ENCODE measurements at places on chromosomes 13 and 19. TPM values are rescaled to one million over a fixed set of nuclear protein-coding genes. Genes with fewer than 3 reads are reported as not detected.
A peak's percentile ranks its signal among the peaks of the same experiment; 100 is the strongest.

HMGB1 gene
- total RNA-seq: 363 TPM

CGB3 gene
- not detected for total RNA-seq

DNA sequence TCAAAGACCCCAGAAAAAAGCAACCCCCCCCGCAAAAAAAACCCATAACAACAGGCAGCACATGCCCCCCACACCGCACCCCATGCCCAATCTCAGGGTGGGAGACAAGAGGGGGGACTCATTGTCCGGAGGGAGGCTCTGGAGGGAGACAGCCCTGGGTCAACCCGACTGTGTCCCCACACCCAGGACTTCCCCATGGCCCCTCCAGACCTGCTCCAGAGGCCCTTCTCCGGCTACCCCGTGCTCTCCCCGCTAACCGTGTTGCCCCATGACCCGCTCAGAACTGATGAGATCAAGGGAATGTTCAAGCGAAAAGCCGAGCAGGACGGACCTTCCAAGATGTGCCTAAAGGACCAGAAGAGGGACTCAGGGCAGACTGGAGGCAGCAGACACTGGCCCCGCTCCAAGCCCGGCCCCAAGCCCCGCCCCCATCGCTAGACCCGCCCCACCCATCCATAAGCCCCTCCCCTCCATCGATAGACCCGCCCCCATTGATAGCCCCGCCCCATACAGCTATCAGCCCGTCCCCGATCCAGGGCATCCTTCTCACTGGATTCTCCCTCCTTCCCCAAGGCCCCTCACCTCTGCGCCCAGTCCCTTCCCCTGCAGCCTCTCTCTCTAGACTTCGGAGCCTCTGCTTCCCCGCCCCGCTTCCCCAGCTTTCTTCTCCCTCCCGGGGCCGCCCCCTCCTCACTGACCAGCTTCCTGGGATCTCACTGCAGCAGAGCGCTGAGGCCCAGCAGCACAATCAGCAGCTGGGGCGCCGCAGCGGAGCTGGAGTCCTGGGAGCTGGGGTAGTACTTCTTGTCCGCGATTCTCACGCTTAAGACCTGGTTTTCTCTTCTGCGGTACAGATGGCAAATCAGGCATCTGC lies 2.2 kb downstream of the BST2 start:
- no peak overlapping the region for H3K4me3 ChIP-seq
- H3K36me3 ChIP-seq: peaks cover 7% of the 10 kb centered on the region
- H3K27ac ChIP-seq: peak overlapping the region; percentile 87
- H3K27me3 ChIP-seq: no peaks in the 10 kb centered on the region
- H3K4me1 ChIP-seq: peaks cover 41% of the 10 kb centered on the region

FSD1 gene
- total RNA-seq: 1.0 TPM

MZT1 gene
- total RNA-seq: 8.8 TPM

CRTC1 gene
- 20.2 TPM for total RNA-seq

- H3K4me1 ChIP-seq: no peaks in the 10 kb centered on the region
- no peak for DNase-seq
- H3K27me3 ChIP-seq: no peaks in the 10 kb centered on the region
- no peak overlapping the region for H3K27ac ChIP-seq
- H3K4me3 ChIP-seq: no peak overlapping the region
These were observed 163.5 kb downstream of the MTUS2 start for GRCh38 chr13:28983641-28984040.

DNA sequence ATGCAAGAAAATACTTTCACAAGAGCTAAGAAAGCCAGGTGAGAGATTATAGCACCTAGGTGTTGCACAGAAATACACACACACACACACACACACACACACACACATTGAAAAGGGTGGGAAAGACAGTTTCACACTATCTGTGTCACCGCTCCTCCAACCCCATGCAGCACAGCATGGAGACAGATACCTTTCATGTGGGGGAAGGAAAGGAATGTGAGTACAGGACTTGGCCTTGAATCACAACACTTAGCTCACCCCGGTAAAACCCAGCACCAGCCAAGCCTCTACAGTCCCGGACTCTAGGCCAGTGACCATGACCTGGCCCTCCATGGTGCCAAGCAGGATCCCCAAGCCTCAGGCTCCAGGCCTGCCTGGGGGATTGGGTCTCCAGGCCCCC lies 462.0 kb upstream of the SPRY2 start:
- no peak overlapping the region for H3K27ac ChIP-seq
- H3K27me3 ChIP-seq: no peaks in the 10 kb centered on the region
- DNase-seq: no peak
- H3K4me3 ChIP-seq: no peak overlapping the region
- H3K36me3 ChIP-seq: no peaks in the 10 kb centered on the region
- H3K4me1 ChIP-seq: no peaks in the 10 kb centered on the region

DNA sequence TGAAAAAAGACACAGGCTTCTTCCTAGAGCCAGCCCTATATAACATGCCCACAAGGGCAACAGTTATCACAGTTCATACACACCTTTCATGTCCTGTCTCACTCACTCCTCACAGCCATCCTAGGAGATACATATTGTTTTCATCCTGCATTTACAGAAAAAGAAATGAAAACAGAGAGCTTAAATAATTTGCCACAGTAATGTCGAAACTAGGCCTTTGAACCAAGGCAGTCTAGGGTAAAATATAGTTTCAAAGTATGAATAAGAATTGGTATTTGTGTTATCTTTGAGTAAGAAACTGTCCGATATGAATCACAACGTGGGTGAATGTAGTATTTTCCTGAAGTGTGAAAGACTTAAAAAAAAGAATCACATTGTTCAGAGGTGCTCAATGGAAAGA lies 26.8 kb downstream of the CLDN10 start:
- H3K4me3 ChIP-seq: no peak overlapping the region
- H3K36me3 ChIP-seq: no peaks in the 10 kb centered on the region
- H3K27me3 ChIP-seq: no peaks in the 10 kb centered on the region
- H3K4me1 ChIP-seq: no peaks in the 10 kb centered on the region
- DNase-seq: no peak

- H3K4me3 ChIP-seq: no peak overlapping the region
- no peaks in the 10 kb centered on the region for H3K27me3 ChIP-seq
- DNase-seq: no peak
- no peak overlapping the region for H3K27ac ChIP-seq
- H3K4me1 ChIP-seq: no peaks in the 10 kb centered on the region
These were observed 29.8 kb downstream of the DPF1 start for GRCh38 chr19:38194061-38194701.

DNA sequence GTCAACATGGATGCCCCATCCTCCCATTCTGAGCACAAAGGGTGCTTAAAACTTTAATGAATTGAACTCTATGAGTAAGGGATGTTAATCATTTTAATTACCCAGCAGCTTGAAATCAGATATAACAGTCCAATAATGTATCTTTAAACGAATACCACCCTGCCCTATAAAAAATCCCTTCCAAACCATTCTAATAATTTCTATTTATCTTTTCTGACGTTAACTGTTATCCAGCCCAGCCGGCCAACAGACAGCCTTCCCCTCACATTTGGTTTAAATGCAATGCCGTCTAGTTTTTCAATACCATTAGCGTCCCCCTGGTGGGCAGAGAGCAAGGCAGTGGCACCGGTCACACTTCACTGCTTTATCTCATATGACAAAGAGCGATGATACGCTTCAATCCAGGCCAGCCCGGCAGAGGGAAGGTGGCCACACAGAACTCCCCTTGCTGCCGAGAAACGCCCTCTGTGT lies 402.2 kb upstream of the ZNF507 start:
- no peaks in the 10 kb centered on the region for H3K4me1 ChIP-seq
- H3K36me3 ChIP-seq: no peaks in the 10 kb centered on the region
- no peak for DNase-seq

DNA sequence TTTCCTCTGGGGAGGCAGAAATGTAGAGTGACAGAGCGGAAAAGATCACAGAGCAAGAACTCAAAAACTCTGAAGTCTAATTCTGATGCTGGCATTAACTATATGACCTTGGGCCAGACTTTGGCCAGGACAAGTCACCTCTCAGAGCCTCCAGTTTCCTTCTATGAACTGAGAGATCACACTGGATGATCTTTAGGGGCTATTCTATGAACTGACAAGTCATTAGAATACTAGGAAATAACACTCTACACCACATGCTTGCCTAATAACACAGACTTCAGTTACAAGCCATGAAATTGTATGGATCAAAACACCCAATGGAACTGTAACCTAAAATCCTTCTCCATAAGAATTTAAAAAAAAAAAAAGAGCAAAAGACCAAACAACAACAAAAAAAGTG lies 16.9 kb downstream of the SLC25A30 start:
- no peak overlapping the region for H3K4me3 ChIP-seq
- H3K27me3 ChIP-seq: no peaks in the 10 kb centered on the region
- H3K36me3 ChIP-seq: peaks cover 77% of the 10 kb centered on the region

FCGBP gene
- 8.4 TPM for total RNA-seq

DNA sequence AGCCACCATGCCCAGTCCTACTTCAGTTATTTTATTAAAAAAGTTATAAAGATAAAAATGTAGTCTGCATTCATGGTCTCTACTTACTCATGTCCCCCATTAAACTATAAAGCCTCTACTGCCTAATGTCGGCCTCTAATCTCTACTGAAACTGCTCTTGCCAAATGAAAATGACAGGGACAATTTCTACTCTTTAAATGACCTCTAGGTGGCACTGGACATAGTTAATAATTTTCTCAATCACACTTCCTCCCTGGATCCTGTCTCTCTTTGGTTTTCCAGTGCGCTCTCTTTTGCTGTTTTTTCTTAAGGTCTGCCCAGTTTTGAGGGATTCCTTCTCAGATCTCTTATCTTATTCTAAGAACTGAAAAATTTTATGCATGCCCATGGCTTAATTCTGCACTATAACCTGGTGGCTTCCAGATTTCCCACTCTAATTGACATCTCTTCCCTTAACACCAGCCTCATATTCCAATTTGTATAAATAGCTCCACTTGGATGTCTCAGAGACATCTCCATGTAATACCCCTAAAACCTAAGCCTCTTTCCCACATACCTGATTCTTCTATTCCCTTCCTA lies 54.3 kb downstream of the MTMR6 start:
- H3K27me3 ChIP-seq: peaks cover 5% of the 10 kb centered on the region

DNA sequence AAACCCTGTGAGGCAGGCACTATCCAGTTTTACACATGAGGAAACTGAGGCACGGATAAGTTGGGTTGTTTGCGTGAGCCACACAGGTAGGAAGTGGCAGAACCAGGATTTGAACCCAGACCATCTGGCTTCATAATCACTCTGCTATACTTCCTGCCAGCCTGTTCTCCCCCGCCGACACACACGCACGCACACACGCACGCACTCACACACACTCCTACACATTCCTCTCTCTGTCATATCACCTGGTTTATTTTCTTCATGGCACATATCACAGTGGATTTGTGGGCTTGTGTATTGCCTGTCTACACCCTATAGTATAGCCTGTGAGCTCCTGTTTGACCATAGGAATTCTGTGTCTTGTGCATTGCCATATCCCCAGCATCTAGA lies 140.0 kb downstream of the SIPA1L3 start:
- peak overlapping the region; percentile 79 for H3K27ac ChIP-seq
- H3K27me3 ChIP-seq: no peaks in the 10 kb centered on the region
- peaks cover 43% of the 10 kb centered on the region for H3K4me1 ChIP-seq
- H3K4me3 ChIP-seq: no peak overlapping the region
- no peaks in the 10 kb centered on the region for H3K36me3 ChIP-seq
- no peak for DNase-seq

Data from CD4-positive, CD25-positive, alpha-beta regulatory T cell (primary cell).